Breast epithelium (tissue), 4 donors: ENCODE measurements at places on chromosomes 13 and 19. TPM values are rescaled to one million over a fixed set of nuclear protein-coding genes. Genes with fewer than 3 reads are reported as not detected.
A peak's percentile ranks its signal among the peaks of the same experiment; 100 is the strongest.

- peak; percentile 85 for DNase-seq
These were observed 3.8 kb downstream of the C13orf46 start for GRCh38 chr13:113969973-113970611.

- no peak for DNase-seq
These were observed 7.8 kb downstream of the DOT1L start for GRCh38 chr19:2171349-2172145.

- DNase-seq: no peak
These were observed 3.0 kb downstream of the MYCBP2 start for GRCh38 chr13:77323858-77324257.

GRCh38 chr19:32421589-32422361, 16.2 kb downstream of the DPY19L3 start:
- DNase-seq: no peak

- no peak for DNase-seq
These were observed 35.6 kb upstream of the ZNF599 start for GRCh38 chr19:34808566-34808965.

DNA sequence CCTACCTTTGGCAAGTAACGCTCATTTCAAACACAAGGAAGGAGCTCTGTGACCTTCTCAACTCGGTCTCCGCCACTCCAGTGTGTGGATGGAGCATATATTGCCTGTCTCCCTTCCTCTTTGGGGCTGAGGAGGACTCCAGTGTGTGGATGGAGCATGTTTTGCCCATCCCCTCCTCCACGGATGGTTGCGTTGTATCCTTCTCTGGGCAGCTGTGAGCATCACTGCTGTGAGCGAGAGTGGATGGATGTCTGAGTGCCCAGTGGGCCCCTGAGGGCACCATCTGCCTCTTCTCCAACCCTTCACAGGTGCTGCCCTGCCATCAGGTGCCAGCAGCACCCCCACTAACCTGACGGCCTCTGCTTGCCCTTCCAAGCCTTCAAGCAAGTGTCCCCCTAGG, 186.2 kb downstream of the TEX29 start:
- no peak for DNase-seq

DNA sequence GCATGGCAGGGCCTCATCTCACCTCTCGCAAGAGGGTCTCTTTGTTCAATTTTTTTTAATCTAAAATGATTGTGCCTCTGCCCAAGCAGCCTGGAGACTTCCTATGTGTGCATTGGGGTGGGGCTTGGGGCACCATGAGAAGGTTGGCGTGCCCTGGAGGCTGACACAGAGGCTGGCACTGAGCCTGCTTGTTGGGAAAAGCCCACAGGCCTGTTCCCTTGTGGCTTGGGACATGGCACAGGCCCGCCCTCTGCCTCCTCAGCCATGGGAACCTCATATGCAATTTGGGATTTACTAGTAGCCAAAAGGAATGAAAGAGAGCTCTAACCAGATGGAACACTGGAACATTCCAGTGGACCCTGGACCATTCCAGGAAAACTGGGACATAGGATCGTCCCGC, 8.0 kb downstream of the FXYD3 start:
- DNase-seq: no peak

DNA sequence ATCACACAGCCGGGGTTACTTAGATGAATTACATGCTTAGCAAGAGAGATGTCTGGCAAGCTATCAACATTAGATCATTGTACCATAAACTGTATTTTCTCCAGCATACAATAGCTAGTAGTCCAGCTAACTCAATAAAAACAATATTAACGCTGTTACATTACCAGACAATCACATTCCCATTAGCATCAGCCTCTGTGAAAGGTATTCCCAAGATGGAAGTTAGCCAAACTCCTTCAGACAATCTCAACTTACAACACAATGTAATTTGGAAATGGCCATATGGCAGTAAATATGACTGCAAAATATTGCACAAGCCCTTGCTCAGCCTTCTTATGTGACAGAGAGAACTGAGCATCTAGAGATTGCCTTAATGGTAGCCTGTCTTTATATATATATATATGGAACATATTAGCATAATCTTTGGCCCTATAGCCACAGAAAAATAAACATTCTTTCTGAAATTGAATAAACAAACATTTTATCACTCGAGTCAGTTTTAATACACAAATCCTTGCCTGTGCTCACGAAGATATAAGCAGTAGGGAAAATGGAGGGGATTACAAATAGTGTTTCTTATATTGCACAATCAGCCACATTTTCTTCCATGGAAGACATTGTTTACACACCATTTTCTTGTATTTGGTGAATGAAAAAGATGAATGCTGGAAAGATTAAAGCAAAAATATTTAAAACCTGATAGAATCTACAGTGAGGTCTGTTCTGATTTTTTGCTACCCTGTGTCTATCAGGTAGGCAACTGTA, 1060.5 kb downstream of the DIAPH3 start:
- DNase-seq: no peak

- no peak for DNase-seq
These were observed 9.3 kb downstream of the ZNF780A start for GRCh38 chr19:40081411-40081810.

DNA sequence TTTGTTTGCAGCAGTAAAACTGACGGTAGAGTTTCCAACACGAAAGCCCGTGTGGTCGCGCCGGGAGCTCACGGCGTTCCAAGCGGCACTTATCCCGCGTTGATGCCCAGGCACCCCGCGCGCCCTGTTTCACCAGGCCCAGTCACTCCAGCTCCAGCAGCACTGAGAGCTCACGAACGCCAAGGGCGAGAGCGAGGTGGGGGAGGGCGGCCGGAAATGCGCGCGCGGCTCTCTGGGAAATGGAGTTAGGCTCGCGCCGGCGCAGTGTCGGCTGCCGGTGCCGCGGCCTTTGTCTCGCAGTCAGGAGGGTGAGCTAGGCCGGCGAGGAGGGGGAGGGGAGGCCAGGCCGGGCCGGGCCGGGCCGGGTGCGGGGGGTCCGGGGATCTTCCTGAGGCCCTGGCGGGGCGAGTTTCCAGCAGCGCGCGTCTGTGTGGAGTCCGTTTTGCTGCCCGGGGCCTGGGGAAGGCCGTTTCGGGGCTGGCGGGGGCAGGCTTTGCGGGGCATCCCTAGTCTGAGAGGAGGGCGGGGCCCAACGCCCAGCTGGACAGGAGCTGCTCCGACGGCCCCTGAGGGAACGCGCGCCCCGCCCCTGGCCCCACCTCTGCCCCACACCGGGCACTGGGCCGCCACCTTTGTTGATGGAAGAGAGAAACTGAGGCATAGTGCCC, at the start of gene ZNF135:
ZNF135 (plus strand) TSS at position 280 of the 668 bp plus-strand sequence. CDS start 721 bp downstream, outside the sequence.
- peak; percentile 94 for DNase-seq

- no peak for DNase-seq
These were observed 643.6 kb downstream of the PCDH9 start for GRCh38 chr13:66586489-66586888.

GRCh38 chr13:19606152-19606551, 27.3 kb upstream of the MPHOSPH8 start:
- DNase-seq: no peak

DNA sequence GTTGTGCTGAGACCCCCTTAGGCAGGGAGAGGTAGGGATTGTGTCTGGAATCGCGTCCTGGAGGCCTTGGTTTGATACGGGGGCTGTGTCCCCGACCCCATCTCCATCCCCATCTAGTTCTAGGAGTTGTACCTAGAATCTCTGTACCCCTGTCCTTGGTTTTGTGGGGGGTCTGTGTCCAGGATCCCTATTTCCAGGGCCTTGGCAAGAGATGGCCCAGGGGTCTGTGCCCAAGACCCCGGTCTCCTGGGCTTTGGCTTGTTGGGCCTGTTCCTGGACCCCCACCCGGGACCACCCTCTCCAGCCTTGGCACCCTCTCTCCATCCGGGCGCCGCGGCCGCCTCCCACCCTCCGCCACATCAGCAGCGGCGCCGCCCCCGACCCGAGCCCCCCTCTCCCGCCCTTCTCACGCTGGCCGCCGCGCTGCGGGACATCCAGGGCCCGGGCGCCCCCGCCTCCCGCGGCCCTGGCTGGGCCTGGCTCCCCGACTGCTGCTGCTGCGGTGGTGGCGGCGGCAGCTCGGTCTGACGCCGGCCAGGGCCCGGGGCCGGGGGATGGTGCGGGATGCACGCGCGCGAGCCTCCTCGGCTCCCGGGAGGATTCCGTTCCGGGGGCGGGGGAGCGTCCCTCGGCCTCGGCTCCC, at the start of gene NUMBL:
NUMBL (minus strand) TSS at position 602 of the 643 bp plus-strand sequence; CDS start at position 434, 168 bp downstream.
- no peak for DNase-seq

DNA sequence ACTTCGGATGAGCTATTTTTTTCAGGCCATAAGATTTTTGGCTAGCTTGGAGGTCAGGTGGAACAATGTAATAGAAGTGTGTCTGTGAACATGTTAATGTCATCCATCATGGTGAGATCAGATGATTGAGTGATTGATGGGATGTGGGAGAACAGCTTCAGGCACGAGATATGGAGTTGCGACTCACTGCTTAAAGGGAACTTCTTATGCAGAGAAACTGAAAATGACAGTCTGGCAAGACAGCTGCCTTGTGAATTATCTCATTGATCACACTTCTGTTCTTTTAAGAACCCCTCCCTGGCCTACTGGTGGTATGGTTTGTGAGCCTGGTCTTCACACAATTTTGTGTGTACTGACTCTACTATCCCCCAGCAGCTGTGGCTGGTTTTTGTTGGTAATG, 96.0 kb downstream of the OLFM4 start:
- no peak for DNase-seq

The CEACAM8 gene
- not detected for total RNA-seq

The LGI4 gene
- 37.8 TPM for total RNA-seq
